KG1 (cell line): ENCODE measurements at places on chromosomes 2 and 18.

DNA sequence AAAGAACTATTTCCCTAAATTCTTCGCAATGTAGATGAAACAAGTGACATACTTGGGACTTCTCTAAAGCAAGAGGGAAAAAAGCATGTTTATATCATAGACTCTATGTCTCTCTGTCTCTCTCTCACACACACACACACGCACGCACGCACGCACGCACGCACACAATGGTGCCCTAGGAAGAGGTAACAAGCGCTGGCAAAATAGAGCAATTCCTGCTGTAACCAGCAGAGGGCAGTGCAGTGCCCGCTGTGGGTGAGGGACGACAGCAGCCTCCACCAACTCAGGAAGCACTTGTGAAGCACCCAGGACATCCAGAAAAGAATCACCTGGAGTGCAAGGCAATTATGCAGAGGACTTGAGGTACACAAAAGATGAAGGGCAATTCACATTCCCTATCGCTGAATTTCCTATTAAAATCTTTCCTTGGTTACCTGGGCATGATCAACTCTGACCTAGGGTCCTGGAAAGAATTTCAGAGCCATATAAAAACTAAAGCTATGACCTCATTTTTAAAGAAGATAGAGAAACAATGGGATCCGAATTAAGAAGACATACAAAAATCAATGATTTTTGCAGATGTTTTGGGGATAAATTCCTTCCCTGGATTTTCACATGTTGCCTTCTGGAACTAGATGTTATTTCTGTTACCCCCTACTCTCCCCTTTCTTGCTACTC is 166.4 kb downstream of the PDE11A start:
- DNase-seq = peak; percentile 49

GRCh38 chr2:235204948-235205347 is 253.1 kb downstream of the SH3BP4 start:
- no peak for DNase-seq

GRCh38 chr18:51891876-51892275 is 448.1 kb upstream of the DCC start:
- no peak for DNase-seq

DNA sequence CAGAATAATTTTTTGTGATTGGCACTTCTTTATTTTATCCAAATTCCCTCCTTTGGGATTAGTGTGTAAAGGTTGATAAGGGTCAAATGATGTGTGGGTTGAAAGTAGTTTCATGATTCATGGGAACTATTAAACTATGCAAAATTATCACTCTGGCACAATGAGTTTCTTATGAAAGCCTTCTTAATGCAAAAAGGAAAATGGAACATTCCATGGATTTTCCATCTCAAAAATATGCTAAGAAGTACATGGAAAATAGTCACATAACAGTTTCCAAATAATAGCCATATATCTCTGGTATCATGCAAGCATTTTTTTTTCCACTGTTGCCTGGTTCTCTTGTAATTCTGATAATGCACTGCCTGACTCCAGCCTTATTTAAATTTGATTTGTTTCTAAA is 639.7 kb downstream of the NR4A2 start:
- no peak for DNase-seq

DNA sequence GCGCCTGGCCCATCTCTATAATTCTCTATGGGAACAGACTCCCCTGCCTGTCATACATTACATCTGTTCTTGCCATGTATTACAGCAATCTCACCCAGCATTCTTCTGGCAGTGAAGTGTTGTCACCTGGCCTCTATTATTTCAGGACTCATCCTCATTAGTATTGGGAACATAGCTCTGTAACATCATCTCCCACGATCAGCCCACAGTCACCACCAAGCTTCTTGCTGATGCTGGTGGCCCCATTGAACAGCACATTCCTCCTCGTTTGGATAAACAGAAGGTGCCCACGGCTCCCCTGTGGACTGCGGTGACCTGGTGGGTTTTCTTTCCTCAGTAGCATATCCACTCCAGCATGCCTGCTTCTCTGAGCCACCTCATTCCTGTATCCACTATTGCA is 21.5 kb downstream of the CHCHD5 start:
- no peak for DNase-seq

DNA sequence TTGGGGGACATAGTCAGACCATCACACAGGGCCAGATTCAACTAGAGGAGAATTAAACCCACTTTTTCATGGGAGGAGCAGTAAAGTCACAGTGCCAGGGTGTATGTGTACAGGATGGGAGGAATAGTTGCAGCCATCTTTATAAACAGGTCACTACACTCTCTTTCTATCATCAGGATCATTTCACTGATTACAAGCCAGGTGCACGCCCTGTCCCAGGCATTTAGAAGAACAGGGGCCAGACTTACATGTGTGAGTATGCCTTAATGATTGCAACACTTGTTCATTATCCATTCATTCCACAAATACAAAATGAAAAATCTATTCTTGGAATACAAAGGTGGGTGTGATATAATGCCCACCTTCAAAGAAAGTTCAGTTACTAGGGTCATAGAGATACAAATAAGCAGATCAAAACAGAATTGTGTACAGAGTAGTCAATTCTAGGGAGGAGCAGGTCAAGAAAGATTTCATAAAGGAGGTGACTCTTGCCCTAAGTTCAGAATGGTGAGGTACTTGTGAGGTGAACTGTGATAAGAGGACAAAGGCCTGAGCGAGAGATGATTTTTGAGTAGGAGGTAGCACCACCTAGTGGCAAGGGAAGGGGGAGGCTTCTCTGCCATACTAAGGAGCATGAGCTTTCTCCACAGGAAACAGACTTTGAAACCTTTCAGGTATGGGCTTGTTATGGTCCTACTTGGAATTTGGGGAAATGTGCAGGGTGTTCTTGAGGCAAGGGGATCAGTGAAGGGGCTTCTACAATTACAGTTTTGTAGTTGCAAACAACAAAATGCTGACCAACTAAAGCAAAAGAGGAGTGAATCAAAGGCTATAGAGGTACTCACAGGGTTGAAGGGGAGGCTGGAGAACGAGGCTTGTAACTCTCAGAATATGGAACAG is 156.3 kb downstream of the SUCLG1 start:
- peak; percentile 14 for DNase-seq

- no peak for DNase-seq
These were observed 4.7 kb upstream of the HOXD10 start for GRCh38 chr2:176111846-176112374.

GRCh38 chr18:58992301-58993231 is 127.9 kb downstream of the ZNF532 start:
- DNase-seq = no peak

DNA sequence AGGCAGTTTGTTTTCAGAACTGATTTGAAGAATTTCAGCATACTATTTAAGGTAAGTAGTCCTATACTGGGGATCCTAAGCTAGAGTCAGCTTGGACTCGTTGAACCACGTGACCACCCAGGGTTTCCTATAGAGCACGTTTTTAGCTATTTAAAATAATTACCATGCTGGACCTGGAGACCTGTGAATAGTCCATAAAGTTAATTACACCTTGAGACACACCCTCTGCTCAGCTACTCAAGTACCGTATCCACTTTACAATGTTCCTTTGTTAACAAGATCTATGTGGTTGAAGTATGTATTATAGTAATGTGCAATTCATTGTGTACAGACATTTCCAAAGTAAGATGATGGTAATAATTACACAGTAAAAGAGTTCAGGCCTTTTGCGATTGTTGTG is 67.6 kb downstream of the CRIM1 start:
- no peak for DNase-seq

DNA sequence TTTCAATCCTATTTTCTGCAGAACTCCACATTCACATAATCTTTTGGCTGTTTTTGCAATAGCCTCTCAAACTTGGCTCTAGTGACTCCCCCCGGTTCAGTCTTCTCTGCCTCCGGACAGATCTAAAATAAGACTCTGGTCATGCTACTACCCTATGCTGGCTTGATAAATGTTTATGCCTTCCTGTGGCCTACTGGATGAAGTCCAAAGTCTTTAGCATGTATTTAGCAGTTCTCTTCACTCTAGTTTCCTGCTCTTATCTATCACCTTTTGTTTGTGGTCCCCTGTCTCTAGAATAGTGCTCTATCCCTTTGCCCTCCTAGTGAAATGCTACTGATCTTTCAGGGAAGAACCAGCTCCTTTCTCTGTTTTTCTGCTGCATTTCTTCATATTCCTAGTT is 14.4 kb downstream of the ADCYAP1 start:
- no peak for DNase-seq

DNA sequence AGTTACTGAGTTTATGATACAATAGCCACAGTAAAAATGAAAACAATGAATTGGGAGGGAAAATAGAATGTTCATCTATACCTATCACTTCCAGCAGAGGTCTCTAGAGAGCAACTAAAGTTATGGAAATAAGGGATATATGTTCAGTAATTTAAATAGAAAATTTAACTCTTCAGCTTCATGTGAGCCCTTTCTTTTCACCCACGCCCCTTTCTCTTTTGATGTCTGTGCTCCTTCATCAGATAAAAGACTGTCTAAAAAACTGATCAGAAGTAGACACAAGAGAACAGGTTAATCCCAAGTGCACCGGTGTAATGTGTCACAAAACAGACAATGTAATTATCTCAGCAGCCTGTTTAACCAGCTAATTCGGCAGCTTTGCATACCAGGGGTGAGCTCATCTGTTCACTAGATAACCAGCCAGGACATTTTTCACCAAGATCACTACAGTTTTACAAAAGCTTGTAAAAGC is 238.5 kb upstream of the ERBB4 start:
- peak; percentile 33 for DNase-seq

DNA sequence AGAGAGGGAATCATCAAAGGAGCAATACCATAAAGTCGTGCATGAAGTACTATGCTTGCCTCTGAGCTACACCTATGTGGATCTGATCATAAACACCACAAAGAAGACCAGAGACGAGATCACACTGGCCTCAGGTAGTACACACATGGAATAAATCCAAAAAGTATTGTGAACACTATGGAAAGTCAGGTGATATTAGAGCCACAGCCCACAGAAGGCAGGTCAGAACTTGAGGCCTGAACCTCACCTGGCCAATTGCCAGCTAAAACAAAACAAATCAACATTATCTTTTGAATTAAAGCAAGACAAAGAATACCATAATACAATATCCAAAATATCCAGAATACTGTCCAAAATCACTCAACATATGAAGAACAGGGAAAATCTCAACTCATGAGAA is 371.1 kb downstream of the NCKAP5 start:
- no peak for DNase-seq

DNA sequence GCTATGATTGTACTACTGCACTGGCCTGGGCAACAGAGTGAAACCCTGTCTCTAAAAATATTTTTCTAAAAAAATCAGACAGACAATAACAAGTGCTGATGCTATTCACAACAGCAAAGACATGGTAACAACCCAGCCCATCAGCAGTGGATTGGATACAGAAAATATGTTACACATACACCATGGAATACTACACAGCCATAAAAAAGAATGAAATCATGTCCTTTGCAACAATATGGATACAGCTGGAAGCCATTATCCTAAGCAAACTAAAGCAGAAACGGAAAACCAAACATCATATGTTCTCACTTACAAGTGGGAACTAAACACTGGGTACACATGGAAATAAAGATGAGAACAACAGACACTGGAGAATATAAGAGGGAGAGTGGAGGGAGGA is 19.9 kb downstream of the FAM161A start:
- DNase-seq = no peak

- peak; percentile 55 for DNase-seq
These were observed 1.4 kb downstream of the ITPRID2 start for GRCh38 chr2:181892799-181893435.

DNA sequence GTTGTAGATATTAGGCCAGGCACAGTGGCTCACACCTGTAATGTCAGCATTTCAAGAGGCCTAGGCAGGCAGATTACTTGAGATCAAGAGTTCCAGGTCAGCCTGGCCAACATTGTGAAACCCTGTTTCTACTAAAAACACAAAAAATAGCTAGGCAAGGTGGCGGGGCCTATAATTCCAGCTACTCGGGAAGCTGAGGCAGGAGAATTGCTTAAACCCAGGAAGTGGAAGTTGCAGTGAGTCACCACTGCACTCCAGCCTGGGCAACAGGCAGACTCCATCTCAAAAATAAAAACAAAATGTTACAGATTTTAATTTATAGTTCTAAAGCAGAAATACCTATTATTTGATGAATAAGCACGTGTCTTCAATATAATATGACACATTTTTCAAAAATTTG is 65.6 kb upstream of the UBXN4 start:
- DNase-seq = no peak

GRCh38 chr2:28752631-28753376 is 1.2 kb downstream of the PPP1CB start:
- DNase-seq = no peak

DNA sequence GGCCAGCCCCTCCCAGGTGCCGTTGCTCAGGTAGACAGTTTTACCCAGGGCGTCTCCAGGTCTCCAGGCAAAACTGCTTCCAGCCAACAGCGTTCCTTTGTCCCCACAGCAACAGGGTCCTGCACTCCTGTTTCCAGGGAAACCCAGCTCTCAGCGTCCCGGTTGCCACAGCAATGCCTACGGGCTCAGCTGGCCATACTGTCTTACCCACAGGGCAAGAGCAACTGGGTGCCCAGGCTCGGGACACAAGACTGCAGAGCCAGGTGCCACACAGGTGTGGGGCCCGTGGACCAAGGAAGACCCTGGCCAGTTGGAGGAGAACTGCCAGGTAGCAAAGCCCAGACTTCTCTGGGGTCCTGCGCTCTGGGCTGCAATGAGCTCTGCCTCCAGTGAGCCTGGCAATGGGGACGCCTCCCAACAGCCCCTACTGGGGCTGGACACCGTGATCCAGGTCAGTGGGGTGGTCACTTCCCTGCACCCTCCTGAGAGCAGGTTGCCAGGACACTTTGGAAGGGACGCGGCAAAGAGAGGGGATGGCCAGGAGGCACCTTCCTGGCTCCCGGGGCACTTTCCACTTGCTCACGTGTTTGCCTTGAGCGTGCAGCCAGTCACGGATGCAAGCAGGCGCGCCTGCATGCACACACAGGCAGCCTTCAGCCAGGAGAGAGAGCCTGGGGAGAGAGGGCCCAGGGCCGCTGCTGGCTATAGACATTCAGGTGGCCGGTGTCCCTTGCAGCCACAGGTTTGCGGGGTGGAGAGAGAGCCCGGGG is at the start of gene CROCC2:
CROCC2 (plus strand) TSS at position 196 of the 770 bp plus-strand sequence; CDS start at position 374, 178 bp downstream.
- DNase-seq = no peak

DNA sequence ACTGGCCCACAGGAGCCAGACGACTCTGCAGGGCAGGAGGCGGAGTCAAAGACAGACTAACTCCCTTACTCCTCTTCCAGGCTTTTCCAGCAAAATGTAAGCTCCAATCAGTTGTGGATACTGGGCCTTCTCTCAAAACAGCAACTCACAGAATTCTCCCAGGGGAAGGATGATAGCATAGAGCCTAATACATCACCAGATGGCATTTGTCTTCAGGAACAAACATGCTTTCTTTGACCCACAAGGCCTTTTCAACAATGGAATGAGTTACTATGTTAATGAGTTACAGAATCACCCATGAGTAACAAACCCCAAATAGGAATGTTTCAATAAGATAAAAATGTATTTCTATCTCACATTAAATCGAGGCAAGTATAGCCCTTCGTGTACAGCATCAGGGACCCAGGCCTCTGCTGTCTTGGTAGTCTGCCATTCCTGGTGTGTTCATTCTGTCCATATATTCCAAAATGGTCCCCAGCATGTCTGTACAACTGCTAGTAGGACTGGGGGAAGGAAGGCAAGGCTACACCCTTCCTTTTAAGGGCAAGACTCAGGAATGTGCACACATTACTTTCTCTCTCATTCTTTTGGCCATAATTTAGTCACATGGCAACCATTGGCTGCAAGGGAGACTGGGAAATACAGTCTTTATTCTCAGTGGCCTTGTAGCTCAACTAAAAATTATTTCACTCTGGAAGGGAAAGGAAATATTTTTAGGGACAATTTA is 76.4 kb downstream of the BOD1L2 start:
- DNase-seq = no peak

GRCh38 chr2:221397187-221397586 is 174.9 kb downstream of the EPHA4 start:
- no peak for DNase-seq

- DNase-seq = no peak
These were observed 16.4 kb downstream of the RMC1 start for GRCh38 chr18:23519734-23520133.
